K562 (cell line): ENCODE measurements at places on chromosomes 13 and 19.

GRCh38 chr19:55526216-55527196 is 10.4 kb downstream of the SBK2 start:
- no peak for DNase-seq

- no peak for DNase-seq
Observed at GRCh38 chr13:43377973-43378372, 354.6 kb downstream of the DNAJC15 start.

- DNase-seq: no peak
Observed at GRCh38 chr13:103078158-103078557, 11.9 kb upstream of the SLC10A2 start.

- no peak for DNase-seq
Observed at GRCh38 chr13:97238432-97238831, 16.3 kb downstream of the MBNL2 start.

- no peak for DNase-seq
Observed at GRCh38 chr19:41332000-41332399, 21.7 kb downstream of the TGFB1 start.
